ENCODE measurements at places on chromosomes 5 and 9. TPM values are rescaled to one million over a fixed set of nuclear protein-coding genes. Genes with fewer than 3 reads are reported as not detected.

Gene RASEF
- total RNA-seq = 10.0 TPM

Gene SCGB3A2
- total RNA-seq = 1.4 TPM

DNA sequence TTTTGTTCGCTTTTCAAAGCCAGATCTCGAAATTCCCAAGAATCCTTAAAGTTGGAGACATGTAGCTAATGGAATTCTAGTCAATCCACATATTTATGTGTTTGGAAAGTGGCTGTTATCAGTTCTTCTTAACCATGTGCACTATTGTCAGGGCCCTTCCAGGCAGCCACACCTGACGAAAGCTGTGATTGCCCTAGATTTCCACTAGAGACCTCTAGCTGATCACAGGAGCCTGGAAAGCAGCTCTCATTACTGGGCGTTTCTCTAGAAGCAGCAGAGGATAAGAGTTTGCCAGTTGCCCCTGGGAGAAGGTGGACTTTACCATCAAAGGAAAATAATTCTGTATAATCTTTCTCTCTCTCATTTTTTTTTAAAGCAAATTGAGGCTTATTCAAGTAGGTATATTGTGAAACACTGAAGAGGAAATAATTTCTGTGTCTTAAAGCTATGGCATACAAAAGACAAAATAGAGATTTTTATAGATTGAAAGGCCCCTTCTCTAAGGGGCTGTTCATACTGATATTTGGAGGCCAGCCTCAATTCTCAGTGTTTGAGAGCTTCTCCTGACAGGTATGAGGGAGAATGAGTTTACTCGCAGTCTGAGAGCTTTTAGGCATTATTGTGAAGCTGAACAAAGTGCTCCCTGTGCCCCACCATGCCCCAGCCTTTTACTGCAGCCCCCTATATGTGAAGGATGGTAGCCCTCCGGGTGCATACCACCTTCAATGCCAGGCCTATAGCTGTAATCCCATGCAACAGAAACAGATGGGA is 405.4 kb upstream of the ACTBL2 start:
- no peaks in the 10 kb centered on the region for H3K27me3 ChIP-seq
- no peak for DNase-seq
- no peaks in the 10 kb centered on the region for H3K36me3 ChIP-seq
- peaks cover 30% of the 10 kb centered on the region for H3K4me1 ChIP-seq
- peak overlapping the region; percentile 33 for H3K27ac ChIP-seq

Gene WDR38
- total RNA-seq = not detected

Gene CCDC192
- total RNA-seq = 2.0 TPM

DNA sequence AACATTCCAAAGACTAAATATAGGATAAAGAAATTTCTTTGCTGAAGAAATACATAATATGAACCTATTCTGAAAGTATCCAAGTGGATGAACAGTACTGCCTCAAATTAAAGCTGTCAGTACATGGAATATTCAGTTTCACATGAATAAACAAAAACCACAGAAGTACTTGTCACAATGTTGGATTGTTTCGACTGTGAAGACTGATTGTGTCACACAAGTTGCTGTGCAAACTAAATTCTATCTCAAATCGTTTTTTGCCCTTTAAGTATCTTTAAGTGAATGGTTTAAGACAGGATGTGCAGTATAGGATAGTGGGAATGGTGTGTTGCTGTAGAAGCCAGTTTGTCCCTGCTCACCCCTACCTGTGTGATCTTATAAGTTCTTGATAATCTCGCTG is 137.4 kb upstream of the OTULINL start:
- peak overlapping the region; percentile 53 for H3K4me3 ChIP-seq
- H3K4me1 ChIP-seq = peaks cover 79% of the 10 kb centered on the region
- peaks cover 7% of the 10 kb centered on the region for H3K36me3 ChIP-seq
- no peak overlapping the region for H3K27ac ChIP-seq
- DNase-seq = no peak

DNA sequence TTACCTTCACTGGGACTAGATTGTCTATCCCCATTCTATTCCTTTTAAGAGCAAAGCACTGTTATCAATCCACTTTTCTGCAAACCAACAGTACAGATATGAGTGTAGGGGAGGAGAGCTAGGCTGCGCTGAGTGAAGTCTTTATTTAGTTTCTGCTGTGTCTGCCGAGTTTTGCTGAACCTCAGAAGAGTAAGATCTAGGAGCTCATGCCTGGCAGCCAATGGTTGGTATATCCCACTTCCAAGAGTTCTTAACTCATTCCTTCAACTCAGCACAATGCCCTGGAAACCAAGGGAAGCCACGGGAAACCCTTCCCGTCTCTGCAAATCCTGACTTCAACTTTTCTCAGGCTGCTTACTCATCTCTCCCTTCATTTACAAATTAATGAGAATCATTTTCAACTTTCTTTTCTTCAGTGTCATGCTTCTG is 58.0 kb upstream of the JAK2 start:
- no peaks in the 10 kb centered on the region for H3K27me3 ChIP-seq
- no peak overlapping the region for H3K27ac ChIP-seq
- peaks cover 3% of the 10 kb centered on the region for H3K4me1 ChIP-seq
- H3K36me3 ChIP-seq = no peaks in the 10 kb centered on the region

DNA sequence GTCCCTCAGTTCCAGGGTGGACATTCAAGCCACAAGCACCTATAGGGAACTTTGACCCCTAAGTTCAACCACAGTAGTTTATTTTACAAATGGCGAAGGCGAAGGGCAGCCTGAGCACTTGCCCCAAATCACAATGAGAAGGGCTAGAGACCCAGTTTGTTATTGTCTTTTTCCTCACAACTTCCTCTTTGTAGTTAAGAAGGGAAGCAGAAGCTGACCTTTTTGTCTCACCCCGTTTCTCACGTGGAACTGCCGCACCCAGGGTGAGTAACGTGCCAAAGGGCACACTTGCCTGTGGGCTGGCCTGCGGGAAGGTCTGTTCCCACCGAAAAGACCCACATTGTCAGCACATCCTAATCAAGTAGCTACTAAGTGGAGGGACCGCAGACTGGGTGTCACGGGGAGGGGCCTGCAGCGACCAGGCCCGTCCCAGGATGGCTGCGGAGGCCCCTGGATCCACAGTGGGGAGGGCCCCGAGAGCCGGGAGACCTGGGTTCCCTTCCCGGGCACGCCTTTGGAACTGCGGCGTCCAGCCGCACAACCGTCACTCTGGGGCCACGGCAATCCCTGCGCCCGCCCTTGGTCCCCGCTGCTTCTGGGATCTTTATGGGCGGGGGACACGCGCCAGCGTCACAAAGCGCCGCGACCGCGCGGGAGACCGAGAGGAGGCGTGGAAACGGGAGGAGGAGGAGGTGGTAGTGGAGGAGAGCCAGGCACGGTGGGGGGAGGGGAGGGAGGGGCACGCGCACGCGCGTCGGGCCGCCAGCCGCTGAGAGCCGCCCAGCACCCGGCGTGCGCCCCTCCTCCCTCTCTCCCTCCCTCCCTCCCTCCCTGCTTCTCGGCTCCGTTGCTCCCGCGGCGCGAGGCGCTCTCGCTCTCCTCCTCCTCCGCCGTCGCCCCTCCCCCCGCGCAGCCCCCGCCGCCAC is at the start of gene UBE2R2:
Gene UBE2R2, plus strand, starts transcription at position 834 of the 926 bp plus-strand sequence. CDS start 598 bp downstream, outside the sequence.
- peak within 1 kb of the TSS; percentile 96 for H3K27ac ChIP-seq
- peak; percentile 87 for DNase-seq
- H3K4me3 ChIP-seq = peak within 1 kb of the TSS; percentile 96
- peaks cover 23% of the 10 kb centered on the region for H3K4me1 ChIP-seq
- H3K36me3 ChIP-seq = peaks cover 3% of the 10 kb centered on the region

- no peak overlapping the region for H3K27ac ChIP-seq
- H3K4me1 ChIP-seq = peaks cover 10% of the 10 kb centered on the region
- no peak overlapping the region for H3K4me3 ChIP-seq
- no peaks in the 10 kb centered on the region for H3K27me3 ChIP-seq
Measured at GRCh38 chr9:69946800-69947437, 96.7 kb upstream of the MAMDC2 start.

GRCh38 chr5:139391570-139392323 is 2.0 kb upstream of the MZB1 start:
- peaks cover 4% of the 10 kb centered on the region for H3K4me1 ChIP-seq
- H3K36me3 ChIP-seq = no peaks in the 10 kb centered on the region
- H3K4me3 ChIP-seq = peak overlapping the region; percentile 79
- H3K27me3 ChIP-seq = peaks cover 46% of the 10 kb centered on the region
- DNase-seq = no peak

DNA sequence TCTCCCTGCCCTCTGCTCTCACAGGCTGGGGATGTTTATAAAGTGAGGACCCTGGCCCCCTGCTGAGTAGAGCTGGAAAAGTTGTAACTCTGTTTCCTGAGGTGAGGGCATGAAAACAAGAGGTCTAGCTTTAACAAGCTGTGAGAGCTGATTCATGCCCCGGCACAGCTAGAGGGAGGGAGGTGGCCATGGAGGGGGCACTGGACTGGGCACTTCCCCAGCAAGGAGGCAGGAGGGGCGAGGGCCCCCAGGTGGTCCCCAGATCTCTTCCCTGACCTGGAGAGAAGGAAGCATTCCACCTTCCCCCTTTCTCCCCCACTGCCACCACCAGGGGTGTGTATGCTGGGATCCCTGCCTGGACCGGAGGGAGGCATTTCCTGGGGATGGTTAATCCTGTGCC is at the start of gene MSMP:
Gene MSMP, minus strand, starts transcription at position 13 of the 400 bp plus-strand sequence. CDS start 147 bp downstream, outside the sequence.
- H3K27me3 ChIP-seq = no peaks in the 10 kb centered on the region
- H3K27ac ChIP-seq = no peak within 1 kb of the TSS

GRCh38 chr9:99051851-99052250 is 53.1 kb upstream of the TGFBR1 start:
- H3K36me3 ChIP-seq = no peaks in the 10 kb centered on the region
- no peak overlapping the region for H3K27ac ChIP-seq
- H3K4me1 ChIP-seq = no peaks in the 10 kb centered on the region
- no peak overlapping the region for H3K4me3 ChIP-seq

DNA sequence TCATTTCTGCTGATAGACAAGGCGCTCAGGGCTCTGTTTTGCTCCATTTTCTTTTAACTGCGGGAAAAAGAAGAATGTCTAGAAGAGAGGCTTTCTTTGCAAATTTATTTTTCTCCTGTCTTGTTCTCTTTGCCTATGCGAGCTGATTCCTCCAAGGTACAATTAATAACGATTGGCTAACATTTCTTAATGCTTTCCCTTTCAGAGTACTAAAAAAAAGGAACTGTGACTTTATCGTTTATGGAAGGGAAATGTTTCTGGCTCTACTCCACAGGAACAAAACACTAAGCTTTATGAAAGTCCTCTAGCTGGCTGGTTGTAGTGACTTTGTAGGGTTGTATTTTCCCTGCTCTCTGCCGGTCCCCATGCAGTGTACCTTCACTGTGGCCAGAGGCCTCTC is 11.7 kb downstream of the NSG2 start:
- H3K36me3 ChIP-seq = no peaks in the 10 kb centered on the region
- H3K27me3 ChIP-seq = peaks cover 32% of the 10 kb centered on the region
- no peaks in the 10 kb centered on the region for H3K4me1 ChIP-seq

Gene CCNO
- 1.6 TPM for total RNA-seq

Gene SLC6A18
- 0.48 TPM for total RNA-seq

DNA sequence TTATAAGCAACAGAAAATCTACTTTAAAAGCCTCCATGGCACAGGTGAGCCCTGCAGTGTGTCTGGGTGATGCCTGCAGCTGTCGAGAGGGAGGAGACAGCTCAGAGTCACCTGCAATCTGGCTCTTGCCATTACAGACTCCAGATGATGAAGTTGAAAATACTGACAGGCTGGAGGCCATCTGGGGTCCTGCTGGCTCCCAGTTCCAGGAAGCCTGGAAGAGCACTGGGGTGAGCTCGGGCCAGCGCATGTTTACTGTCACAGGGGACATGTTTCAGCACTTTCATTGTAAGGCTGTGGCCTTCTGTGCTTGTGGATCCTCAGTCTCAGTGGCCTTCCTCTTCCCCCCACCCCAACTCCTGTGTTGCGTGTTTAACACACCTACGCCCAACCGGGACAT is 28.4 kb downstream of the CEL start:
- no peak for DNase-seq
- H3K27ac ChIP-seq = peak overlapping the region; percentile 21
- H3K27me3 ChIP-seq = no peaks in the 10 kb centered on the region
- peaks cover 4% of the 10 kb centered on the region for H3K36me3 ChIP-seq
- H3K4me1 ChIP-seq = no peaks in the 10 kb centered on the region

GRCh38 chr9:17462869-17463464 is 115.9 kb upstream of the SH3GL2 start:
- peaks cover 4% of the 10 kb centered on the region for H3K36me3 ChIP-seq
- H3K27me3 ChIP-seq = no peaks in the 10 kb centered on the region
- no peaks in the 10 kb centered on the region for H3K4me1 ChIP-seq
- H3K27ac ChIP-seq = no peak overlapping the region
- no peak for DNase-seq

GRCh38 chr9:96476591-96476990 is 26.6 kb downstream of the HABP4 start:
- H3K36me3 ChIP-seq = peaks cover 9% of the 10 kb centered on the region
- no peak overlapping the region for H3K27ac ChIP-seq
- no peaks in the 10 kb centered on the region for H3K27me3 ChIP-seq
- H3K4me1 ChIP-seq = no peaks in the 10 kb centered on the region
- no peak overlapping the region for H3K4me3 ChIP-seq
- no peak for DNase-seq

Gene CDH12
- 7.8 TPM for total RNA-seq

Gene ELOVL7
- 24.3 TPM for total RNA-seq

Gene LCN2
- total RNA-seq = 12.4 TPM

- H3K4me3 ChIP-seq = no peak overlapping the region
- no peak overlapping the region for H3K27ac ChIP-seq
- no peaks in the 10 kb centered on the region for H3K36me3 ChIP-seq
- DNase-seq = no peak
Measured at GRCh38 chr9:118575341-118576070, 793.7 kb downstream of the BRINP1 start.

- peaks cover 35% of the 10 kb centered on the region for H3K4me1 ChIP-seq
- H3K36me3 ChIP-seq = peaks cover 8% of the 10 kb centered on the region
- H3K4me3 ChIP-seq = no peak overlapping the region
- no peaks in the 10 kb centered on the region for H3K27me3 ChIP-seq
- H3K27ac ChIP-seq = no peak overlapping the region
Measured at GRCh38 chr9:96121136-96121535, 180.8 kb downstream of the HSD17B3 start.

DNA sequence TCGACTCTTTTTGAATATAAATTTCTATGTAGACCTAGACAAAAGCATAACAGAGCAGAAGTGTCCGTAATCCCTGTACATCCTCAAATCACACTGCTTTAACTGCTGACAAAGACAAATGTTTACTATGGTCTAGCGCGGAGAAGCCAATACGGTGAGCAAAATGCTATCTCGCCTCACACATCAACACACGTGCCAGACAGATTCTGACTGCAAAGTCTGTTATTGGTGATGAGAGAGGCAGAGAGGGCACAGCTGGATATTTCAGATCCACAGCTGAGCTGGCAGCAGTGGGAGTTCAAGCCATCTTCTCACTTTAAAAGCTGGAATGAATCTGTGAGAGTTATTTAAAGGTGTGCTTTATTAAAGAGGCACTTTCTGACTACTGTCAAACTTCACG is 124.3 kb downstream of the ARL15 start:
- peaks cover 15% of the 10 kb centered on the region for H3K4me1 ChIP-seq
- peaks cover 3% of the 10 kb centered on the region for H3K36me3 ChIP-seq
- no peak overlapping the region for H3K27ac ChIP-seq
- no peaks in the 10 kb centered on the region for H3K27me3 ChIP-seq
- no peak for DNase-seq

Gene ANKDD1B
- total RNA-seq = 0.93 TPM

GRCh38 chr9:98220911-98221310 is 28.5 kb upstream of the CORO2A start:
- no peak for DNase-seq
- peaks cover 5% of the 10 kb centered on the region for H3K36me3 ChIP-seq
- H3K27ac ChIP-seq = no peak overlapping the region
- H3K4me3 ChIP-seq = no peak overlapping the region

Gene PKD2L2
- not detected for total RNA-seq
